ENCODE measurements at places on chromosomes 7 and 10.

GRCh38 chr10:97590748-97591495, 1.4 kb downstream of the C10orf62 start:
- DNase-seq = no peak

GRCh38 chr7:6422926-6423632, 24.7 kb downstream of the DAGLB start:
- DNase-seq = no peak

GRCh38 chr7:147478796-147479195, 1111.8 kb upstream of the C7orf33 start:
- DNase-seq = no peak

- DNase-seq = peak; percentile 50
Measured at GRCh38 chr10:47311932-47312662, 10.2 kb upstream of the GDF2 start.

DNA sequence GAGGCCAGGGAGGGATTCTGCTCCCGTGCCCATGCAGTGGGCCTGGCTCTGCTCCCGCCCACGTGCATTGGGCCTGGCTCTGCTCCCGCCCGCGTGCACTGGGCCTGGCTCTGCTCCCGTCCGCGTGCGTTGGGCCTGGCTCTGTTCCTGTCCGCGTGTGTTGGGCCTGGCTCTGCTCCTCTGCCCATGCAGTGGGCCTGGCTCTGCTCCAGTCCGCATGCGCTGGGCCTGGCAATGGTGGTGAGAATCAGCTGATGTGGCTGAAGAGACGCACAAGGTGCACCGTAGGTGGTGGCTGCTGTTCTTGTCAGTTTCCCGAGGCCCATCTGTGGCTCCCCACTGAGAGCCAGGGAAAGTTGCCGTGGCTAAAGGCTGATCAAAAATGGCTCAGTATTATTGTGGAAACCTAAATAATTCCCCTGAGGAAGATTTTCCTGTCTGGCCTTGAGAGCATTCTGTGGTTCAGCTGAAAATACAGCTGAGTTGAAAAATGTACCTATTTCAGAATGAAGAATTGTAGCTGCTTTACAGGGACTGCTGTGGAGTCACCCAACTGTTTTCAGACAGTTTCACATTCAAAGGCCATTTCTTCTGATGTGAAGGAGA, 572.4 kb downstream of the GLRX3 start:
- no peak for DNase-seq

GRCh38 chr10:78349165-78349516, 315.5 kb downstream of the RPS24 start:
- no peak for DNase-seq

DNA sequence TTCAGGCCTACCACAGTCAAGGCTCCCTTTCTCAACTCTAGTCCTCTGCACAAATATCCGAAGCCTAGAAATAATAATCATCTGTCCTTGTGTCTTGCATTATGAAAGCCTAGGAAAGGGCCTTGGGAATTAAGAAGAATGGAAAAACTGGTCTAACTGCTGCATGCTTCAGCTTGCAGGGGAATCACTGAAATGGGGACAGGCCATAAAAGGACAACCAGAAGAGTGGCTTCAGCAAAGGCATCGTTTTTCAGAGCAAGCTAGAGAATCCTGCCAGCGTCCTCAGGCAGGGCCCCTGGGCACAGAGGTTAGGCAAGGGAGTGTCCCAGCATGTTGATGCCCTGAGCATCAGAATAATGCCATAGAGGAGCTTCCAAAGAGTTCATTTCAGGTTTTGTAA, 13.2 kb downstream of the ERVW-1 start:
- DNase-seq = no peak

DNA sequence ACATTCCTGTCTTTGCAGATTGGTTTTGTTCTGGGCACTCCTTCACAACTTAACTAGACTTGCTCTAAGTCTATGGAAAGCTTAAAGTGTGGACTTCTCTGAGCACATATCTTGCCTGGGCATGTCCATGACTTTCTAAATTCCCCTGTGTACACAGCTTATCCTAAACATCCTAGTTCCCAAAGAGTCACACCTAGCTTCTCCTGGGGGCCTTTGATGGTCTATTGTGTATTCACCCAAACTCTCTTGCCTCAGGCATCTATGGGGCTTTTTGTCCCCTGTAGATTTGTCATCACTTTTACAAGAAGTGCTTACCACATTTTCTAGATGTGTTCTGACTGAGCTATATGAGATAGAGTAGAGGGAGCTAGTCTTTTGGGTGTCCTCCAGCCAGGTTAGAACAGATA, 12.2 kb upstream of the ZNF488 start:
- no peak for DNase-seq

DNA sequence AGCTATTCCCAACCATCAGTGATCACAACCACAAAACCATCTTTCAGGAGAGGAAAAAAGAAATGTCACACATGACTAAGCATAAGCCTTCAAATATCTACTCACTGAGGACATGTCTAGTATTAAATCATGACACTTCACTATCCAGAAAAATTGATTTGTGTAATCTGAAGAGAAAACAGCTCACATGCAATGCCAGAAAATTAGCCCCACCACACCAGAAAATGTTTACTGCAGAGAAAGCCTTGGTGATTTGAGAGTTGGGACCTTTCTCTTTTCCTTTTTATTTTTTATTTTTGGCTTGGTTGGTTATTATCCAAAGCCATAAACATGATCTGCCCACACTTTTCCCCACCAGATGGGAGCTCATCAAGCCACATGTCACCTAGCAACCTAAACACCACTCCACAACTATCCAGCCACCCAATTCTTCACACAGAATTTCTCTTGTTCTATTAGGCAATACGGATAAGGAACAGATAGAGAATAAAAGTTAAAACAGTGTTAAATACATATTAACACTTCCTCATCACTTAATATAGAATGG, 3.1 kb downstream of the PARD3 start:
- DNase-seq = peak; percentile 41

DNA sequence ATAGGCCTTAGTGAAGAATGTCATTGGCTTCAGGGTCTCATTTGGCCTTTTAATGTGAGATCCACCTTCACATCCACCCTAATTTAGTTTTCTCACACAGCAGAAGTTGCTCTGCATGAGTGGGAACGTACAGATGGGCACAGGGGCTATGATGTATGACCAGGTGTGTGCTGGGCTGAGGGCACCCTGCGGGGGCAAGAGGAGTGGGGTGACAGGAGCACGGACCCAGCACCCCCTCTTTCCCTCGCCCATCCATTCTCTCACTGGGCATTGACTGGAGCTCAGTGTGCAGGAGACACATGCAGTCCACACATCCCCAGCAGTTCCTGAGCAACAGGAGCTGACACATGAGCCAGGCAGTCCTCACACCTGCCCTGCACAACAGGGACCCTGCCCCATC, 95.1 kb upstream of the PPP2R2D start:
- DNase-seq = no peak

DNA sequence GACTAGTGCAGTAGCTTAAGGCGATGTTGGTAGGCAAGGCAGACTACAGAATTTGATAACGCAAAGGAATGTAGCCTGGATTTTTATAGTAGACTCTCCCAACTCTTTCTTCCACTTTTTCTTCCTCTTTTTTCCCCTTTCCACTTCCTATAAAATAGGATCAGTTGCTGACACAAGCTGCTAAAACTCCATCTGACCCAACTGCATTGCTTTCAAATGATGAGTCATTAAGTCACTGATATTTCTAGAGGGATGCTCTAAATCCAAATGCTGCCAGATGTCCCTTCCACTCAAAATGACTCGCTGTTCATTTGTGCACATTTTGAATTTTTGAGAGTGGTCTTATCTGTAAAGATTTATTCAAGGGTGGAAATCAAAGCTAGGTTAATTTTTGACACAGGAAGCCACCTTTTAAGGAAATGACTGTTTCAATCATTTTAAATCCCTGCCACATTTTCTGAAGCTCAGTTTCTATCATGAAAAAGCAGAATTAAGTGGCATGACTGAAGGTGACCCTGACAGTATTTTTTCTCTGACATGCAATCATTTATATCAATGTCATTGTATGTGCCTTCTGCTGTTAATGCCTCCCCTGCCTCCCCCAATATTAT, 25.8 kb upstream of the SFMBT2 start:
- DNase-seq = no peak

Data from astrocyte of the spinal cord (primary cell).